A549 treated with DMSO at 1 μM for 4 hours (cell line): ENCODE measurements at places on chromosomes 11 and 22. TPM values are rescaled to one million over a fixed set of nuclear protein-coding genes. Genes with fewer than 3 reads are reported as not detected.

The SLC22A25 gene
- total RNA-seq: not detected in 5 replicates

The OR10A5 gene
- total RNA-seq: not detected in 5 replicates

The CASP1 gene
- total RNA-seq: 0.15 to 1.0 TPM (median 0.41 TPM) in 5 replicates

The OR52A1 gene
- not detected in 5 replicates for total RNA-seq

The DKK3 gene
- 10.7 to 15.7 TPM (median 13.4 TPM) in 5 replicates for total RNA-seq

The OR8G1 gene
- not detected in 5 replicates for total RNA-seq

The APOL5 gene
- total RNA-seq: not detected in 5 replicates

The MS4A15 gene
- total RNA-seq: not detected in 5 replicates

The KDM4E gene
- not detected in 5 replicates for total RNA-seq

The CHRDL2 gene
- total RNA-seq: 3.4 to 5.0 TPM (median 4.5 TPM) in 5 replicates

The ALX4 gene
- 5.5 to 7.9 TPM (median 6.3 TPM) in 5 replicates for total RNA-seq

The CATSPER1 gene
- 0.53 to 2.1 TPM (median 1.5 TPM) in 5 replicates for total RNA-seq

The TMEM151A gene
- total RNA-seq: 2.0 to 3.5 TPM (median 3.2 TPM) in 5 replicates

The HNRNPUL2 gene
- total RNA-seq: 38.4 to 45.9 TPM (median 43.9 TPM) in 5 replicates

The A4GALT gene
- total RNA-seq: 11.6 to 16.4 TPM (median 13.2 TPM) in 5 replicates

The OR56B4 gene
- total RNA-seq: not detected in 5 replicates

The GALR3 gene
- total RNA-seq: not detected in 5 replicates

The OR56A1 gene
- not detected in 5 replicates for total RNA-seq

The CBLIF gene
- not detected in 5 replicates for total RNA-seq

The ISX gene
- not detected in 5 replicates for total RNA-seq

The MUC2 gene
- total RNA-seq: 0.17 to 0.35 TPM (median 0.18 TPM) in 5 replicates

The KRTAP5-11 gene
- not detected in 5 replicates for total RNA-seq

The RIMBP3B gene
- 0.31 to 0.69 TPM (median 0.50 TPM) in 5 replicates for total RNA-seq

The SHISAL1 gene
- 7.7 to 9.2 TPM (median 8.7 TPM) in 5 replicates for total RNA-seq

The C11orf68 gene
- 58.3 to 75.5 TPM (median 60.6 TPM) in 5 replicates for total RNA-seq

The ADAMTS8 gene
- total RNA-seq: 0.35 to 0.69 TPM (median 0.53 TPM) in 5 replicates

The SLC35E4 gene
- total RNA-seq: 5.4 to 7.3 TPM (median 6.5 TPM) in 5 replicates

The LAYN gene
- total RNA-seq: 4.2 to 6.0 TPM (median 5.6 TPM) in 5 replicates

The FAT3 gene
- 0.37 to 0.94 TPM (median 0.65 TPM) in 5 replicates for total RNA-seq

The CD3E gene
- not detected in 5 replicates for total RNA-seq

The OR2AT4 gene
- total RNA-seq: 0.01 TPM in 2 of 5 replicates, not detected in the others

The APLP2 gene
- 162 to 200 TPM (median 184 TPM) in 5 replicates for total RNA-seq

The MPPED2 gene
- not detected in 5 replicates for total RNA-seq

The CLDN25 gene
- total RNA-seq: not detected in 5 replicates

The CHRM1 gene
- total RNA-seq: 0.03 to 0.11 TPM (median 0.04 TPM) in 3 of 5 replicates, not detected in the others

The BIK gene
- 0.61 to 1.5 TPM (median 0.91 TPM) in 5 replicates for total RNA-seq

The CBY1 gene
- 11.8 to 16.5 TPM (median 15.1 TPM) in 5 replicates for total RNA-seq

The NECTIN1 gene
- total RNA-seq: 9.9 to 12.1 TPM (median 9.9 TPM) in 5 replicates

The OPCML gene
- not detected in 5 replicates for total RNA-seq

The DNAJC24 gene
- 10.7 to 11.8 TPM (median 11.4 TPM) in 5 replicates for total RNA-seq

The P2RX3 gene
- total RNA-seq: 0.09 to 0.40 TPM (median 0.21 TPM) in 5 replicates

The TKFC gene
- 46.8 to 76.0 TPM (median 71.1 TPM) in 5 replicates for total RNA-seq

The PAX6 gene
- 1.1 to 2.0 TPM (median 1.6 TPM) in 5 replicates for total RNA-seq

The RAPSN gene
- total RNA-seq: 0.10 to 0.35 TPM (median 0.21 TPM) in 5 replicates

The METTL15 gene
- total RNA-seq: 6.6 to 9.5 TPM (median 8.3 TPM) in 5 replicates

The SLC22A6 gene
- not detected in 5 replicates for total RNA-seq
